Stimulated activated CD8-positive, alpha-beta memory T cell treated with anti-CD3 and anti-CD28 coated beads, Interleukin-15, amount 100 ng/mL, for 24 hours (primary cell): ENCODE measurements at places on chromosomes 2 and 18.

GRCh38 chr2:72988726-72989273, 71.5 kb downstream of the EMX1 start:
- DNase-seq: no peak

DNA sequence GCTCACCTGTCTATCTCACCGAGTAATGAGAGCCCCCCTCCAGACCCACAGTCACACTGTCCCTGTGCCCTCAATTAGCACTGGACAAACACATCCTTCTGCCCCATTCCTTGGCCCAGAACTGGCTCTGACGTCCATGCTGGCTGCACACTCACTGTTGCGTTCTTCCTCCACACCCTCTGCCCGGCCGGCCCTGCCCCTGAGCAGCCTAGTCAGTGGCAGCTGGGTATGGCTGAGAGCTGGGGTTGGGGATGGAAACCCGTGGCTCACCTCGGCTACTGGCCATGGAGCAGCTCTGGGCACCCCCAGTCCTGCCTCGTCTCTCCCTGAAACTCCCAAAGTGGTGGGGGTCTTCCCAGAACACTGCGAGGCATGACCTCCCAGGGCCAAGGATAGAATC, 6.5 kb upstream of the UCN start:
- DNase-seq: no peak

GRCh38 chr18:45889419-45890064, 64.1 kb downstream of the SIGLEC15 start:
- no peak for DNase-seq

DNA sequence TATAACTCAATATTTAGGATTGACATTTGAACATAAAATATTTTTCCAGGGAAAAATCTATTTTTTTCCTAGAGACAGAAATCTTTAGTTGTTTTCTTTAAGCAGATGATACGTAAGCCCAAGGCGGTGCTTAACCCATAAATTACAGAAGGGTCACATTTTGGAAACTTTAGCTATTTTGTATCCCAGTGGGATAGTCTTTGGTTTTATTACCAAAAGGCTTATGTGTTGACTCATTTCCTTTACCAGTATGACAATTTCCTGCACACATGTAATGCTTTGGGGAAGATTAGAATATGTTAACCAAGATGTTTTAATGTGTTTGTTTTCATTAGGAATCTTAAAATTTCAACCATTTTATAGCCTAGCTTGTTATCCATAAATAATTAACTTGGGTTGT, 24.8 kb downstream of the DYNC1I2 start:
- DNase-seq: no peak
